ENCODE measurements at places on chromosomes 1 and 21.

GRCh38 chr1:209655411-209656231, 3.4 kb upstream of the LAMB3 start:
- no peak for DNase-seq

DNA sequence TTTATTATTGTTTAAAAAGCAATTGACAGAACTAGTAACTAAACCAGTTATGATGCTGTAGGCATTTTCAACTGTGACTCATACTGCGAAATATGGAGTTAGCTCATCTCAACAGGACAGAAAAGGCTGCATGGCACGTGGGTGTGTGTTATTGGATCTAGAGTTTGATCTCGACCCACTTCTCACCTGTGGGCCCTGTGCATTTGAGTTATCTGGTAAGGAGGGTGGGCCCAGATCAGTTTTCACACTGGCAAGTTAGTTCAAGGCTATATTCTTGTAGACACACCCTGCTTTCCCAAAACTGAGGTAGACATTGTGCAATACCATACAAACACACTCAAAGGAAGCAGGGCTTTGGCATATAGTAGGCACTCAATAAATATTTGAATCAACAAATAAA, 71.3 kb upstream of the PRDX6 start:
- no peak for DNase-seq

DNA sequence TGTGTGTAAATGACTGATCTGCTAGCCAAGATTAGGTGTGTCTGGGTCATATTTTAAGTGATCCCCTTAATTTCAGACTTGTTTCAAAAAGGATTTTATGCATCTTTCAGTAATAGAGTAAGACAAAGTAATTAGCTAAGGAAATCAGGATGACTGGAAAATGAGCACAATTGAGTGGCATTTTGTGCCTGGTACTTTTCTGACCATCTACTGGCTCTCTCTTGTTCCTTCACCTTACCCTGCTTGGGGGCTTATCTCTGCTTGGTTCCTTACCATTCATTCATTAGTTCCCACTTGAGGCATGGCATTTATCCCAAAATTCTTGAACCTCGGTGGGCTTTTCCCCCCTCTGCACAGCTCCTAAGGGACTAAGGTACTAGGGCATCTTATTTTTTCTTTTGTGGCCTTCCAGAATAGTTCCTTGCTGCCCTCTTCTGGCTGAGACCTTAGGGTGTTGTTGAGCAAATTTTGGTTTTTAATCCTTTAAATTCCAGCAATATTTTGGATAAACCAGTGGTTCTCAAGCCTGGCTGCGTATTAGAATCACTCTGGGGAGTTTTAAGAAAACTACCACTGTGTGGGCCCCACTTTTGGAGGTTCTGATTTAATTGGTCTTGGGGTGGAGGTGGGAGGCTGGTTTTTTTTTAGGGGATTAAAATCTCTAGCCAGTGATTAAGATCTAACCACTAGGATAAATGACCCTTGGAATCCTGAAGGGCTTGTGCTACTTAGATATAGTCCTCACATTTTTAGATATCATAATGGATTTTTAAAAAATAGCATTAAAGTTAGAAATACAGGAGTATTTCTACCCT, 50.8 kb downstream of the HS2ST1 start:
- DNase-seq, result no peak

DNA sequence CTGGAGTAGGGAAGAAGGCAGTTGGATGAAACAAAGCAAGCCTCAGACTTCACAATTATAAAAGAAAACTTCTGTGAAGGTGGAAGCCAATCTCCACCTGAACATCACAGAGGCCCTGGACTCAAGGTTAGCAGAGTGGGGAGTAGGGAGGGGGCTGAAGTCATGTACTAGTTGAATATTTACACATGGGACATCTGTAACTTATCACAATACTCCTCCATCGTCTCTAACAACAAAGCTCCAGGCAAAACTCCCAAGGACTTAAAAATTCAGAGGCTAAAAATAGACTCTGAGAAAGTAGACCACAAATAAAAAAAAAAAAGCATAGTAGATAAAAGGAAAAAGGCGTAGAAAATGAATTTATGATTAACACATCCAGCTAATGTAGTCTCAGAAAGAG, 326.3 kb upstream of the PKN2 start:
- no peak for DNase-seq

DNA sequence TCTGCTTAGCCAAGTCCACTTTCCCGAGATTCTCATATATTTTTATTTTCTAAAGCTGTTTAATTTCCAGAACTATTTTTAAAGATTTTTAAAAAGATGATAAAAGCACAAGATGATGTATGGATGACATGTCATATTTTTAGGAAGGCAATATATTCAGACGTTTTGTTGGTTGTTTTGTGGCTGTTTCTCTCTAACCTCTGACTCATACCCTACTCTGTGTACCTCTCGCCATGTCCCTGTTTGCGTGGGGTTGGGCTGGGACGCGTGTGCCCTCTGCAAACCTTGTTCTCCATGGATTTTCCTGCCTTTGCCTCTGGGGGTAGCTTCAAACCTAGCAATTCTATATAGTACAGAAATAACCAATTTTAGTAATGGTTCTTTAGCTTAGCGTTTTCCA, 132.0 kb downstream of the GALNT2 start:
- no peak for DNase-seq

GRCh38 chr1:19359357-19359756, 47.2 kb downstream of the SLC66A1 start:
- no peak for DNase-seq

DNA sequence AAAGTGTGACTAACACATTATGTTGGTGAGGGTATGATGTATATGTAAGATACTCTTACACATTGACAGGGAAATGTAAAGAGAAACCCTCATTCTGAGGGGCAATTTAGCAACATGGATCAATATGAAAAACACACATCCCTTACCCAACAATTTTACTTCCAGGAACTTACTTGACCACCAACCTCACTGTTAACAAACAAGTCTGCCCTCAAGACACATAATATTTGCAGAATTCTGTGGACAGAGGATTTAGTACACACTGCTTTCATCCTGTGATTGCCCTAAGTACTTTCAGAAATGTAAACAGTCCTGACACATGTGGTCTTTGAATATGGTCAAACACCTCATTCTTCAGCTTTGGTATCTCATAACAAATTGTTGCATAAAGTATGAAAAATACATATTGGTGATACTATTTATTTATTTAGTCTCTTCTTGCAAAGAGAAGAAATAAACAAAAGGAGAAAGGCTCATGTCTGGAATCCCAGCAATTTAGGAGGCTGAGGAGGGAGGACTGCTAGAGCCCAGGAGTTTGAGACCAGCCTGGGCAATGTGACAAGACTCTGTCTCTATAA, 6.9 kb downstream of the USP48 start:
- DNase-seq, result no peak

DNA sequence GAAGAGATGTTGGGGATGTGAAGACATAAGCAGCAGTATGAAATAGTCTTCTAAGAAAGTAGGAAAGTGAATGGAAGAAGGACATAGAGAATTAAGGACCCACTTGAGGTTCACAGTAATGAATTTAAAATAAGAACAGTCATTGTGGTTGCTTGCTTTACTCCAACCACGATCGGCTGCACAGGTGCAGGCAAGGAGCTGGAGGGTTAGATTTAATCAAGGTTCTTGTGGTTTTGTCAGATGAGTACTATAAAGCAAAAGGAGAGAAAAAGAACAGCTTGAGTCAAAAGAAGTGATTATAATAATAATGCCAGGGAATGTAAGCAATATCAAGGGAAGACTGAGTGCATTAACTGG, 46.1 kb upstream of the RBM34 start:
- DNase-seq, result peak; percentile 45

DNA sequence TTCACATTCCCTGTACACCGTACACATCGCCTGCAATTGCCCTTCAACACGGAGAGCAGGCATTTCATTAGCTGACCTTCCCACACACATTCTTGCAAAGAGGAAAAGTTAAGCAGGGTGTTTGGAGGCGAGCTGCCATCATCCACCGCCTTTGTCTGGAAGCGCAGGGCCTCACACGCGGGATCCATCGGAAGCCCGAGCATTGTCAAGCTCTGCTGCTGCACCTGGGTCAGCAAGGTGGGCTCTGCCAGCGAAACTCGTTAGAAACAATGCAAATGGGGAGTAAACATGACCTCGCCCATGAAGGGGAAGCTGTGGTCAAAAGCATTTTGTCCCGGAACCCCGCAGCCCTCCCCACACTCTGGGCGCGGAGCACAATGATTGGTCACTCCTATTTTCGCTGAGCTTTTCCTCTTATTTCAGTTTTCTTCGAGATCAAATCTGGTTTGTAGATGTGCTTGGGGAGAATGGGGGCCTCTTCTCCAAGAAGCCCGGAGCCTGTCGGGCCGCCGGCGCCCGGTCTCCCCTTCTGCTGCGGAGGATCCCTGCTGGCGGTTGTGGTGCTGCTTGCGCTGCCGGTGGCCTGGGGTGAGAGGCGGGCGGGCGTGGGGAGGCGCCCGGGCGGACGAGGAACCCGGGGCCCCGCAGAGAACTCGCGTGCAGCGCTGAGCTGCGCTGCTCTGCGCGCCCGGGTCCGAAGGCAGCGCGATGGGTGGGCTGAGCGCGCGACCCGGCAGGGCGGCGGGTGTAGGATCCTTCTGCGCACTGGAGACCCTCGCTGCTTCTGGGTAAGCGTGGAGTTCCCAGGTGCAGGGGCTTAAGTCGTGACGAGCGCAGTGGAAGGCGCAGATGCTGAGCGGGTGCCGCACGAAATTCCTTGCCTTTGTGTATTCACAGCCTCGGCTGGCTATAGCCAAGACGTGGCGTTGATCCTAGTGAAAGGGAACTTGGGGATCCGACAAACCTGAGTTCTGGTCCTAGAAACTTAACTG, at the start of gene CR1:
TSS of gene CR1 (plus strand) at position 357 of the 992 bp plus-strand sequence. CDS start at position 468, 111 bp downstream.
- DNase-seq, result peak; percentile 23

- no peak for DNase-seq
These were observed 106.0 kb downstream of the ELAVL4 start for GRCh38 chr1:50214717-50215116.

DNA sequence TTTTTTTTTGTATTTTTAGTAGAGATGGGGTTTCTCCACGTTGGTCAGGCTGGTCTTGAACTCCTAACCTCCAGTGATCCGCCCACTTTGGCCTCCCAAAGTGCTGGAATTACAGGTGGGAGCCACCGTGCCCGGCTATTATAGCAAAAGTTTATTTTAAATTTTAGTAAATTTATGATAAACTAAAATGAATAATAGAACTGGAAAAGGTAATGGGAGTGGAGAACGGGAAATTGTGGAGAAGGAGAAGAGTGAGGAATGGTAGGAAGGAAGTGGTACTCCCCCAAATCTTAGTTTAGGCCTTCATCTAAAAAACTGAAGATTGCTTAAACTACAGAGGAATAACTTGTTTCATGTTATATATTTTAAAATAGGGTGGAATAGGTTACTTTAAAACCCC, 7.6 kb upstream of the PI4KB start:
- no peak for DNase-seq

DNA sequence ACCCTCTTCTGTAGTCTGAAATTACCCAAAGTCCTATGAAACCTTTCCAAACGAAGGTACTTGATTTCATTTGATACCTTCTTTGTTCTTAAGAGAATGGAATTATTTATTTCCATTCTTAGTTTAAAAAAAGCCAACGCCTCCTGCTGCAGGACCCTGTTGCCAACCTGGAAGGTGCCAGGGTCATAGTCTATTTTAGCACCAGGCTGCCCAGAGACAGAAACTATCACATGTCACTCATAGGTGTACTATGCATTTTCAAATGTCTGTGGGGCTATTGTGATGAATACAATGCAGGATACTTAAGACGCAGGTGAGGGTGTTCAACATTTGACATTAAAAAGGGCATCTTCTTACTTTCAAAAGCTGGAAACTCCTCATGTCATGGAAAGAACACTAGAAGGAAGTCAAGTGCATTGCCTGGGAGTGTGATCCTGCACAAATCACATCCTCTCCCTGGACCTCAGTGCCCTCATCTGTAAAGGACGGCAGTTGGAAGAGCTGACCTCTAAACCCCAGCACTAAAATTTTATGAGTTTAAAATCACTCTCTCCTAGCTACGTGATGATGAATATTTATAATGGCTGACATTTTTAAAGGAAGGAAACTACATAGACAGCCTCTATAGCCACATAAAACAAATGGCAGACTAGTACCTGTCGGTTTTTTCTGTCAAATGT, 107.3 kb upstream of the SYT6 start:
- no peak for DNase-seq

GRCh38 chr1:164765557-164765956, 206.6 kb downstream of the PBX1 start:
- DNase-seq, result no peak

- no peak for DNase-seq
These were observed 24.9 kb downstream of the RPAP2 start for GRCh38 chr1:92323473-92324453.

DNA sequence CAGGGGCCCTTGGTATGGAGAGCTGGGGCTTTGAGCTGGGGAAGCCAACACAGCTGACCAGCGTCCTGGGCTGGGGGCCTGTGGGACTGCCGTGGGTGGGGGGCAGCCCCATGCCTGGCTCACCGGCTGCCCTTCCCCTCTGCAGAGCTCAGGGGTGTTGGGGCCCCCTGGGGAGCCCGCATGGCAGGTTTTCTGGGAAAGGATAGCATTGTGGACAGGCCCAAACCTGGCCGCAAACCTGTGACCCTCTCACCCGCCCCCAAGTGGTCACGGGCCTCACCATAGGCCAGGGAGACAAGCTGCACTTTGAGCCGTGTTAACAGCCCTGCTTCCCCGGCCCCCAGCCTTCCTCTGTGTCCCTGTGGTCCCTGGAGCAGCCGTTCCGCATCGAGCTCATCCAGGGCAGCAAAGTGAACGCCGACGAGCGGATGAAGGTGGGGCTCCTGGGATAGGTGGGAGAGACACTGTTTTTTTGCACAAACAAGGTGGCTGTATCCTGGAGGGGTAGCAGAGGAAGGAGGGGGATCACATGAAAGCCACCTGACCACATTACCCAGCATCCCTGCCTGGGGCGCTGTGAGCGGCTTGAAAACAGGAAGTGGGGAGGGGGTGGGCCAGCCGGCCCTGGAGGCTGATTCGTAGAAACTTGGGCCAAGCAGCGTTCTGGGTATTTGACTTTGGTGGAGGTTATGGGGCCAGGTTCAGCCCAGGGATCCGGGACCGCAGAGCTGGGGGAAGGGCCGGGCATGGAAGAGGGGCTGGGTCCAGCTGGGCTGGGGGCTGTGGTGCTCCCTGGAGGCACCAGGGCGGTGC, 65.9 kb downstream of the PIK3CD start:
- DNase-seq, result peak; percentile 71

GRCh38 chr1:174399211-174399610, 48.6 kb upstream of the GPR52 start:
- no peak for DNase-seq

DNA sequence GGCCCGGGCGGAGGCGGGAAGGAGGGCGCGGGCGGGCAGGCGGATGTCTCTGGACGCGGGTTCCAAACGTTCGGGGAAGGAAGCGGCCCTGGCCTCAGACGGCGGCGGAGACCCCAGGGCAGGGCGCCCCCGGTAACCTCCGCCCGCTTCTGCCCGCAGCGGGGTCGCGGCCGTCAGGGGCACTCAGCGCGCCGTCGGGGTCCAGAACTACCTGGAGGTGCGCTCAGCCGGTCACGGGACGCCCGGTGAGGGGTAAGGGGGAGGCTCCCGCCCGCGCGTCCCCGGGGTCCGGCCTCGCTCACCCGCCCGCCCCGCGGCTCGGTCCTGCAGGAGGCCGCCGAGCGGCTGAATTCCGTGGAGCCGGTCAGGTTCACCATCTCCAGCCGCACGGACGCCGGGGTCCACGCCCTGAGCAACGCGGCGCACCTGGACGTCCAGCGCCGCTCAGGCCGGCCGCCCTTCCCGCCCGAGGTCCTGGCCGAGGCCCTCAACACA, 406 bp downstream of the PUSL1 start:
- DNase-seq, result no peak

Measured in activated naive CD4-positive, alpha-beta T cell treated with anti-CD3 and anti-CD28 coated beads, Interleukin-2, amount 50 U/mL, for 72 hours (primary cell).